ENCODE measurements at places on chromosomes 12 and 14. TPM values are rescaled to one million over a fixed set of nuclear protein-coding genes. Genes with fewer than 3 reads are reported as not detected.

Gene RASAL1
- 0.51 TPM for total RNA-seq

- H3K4me3 ChIP-seq = no peak overlapping the region
- H3K36me3 ChIP-seq = no peaks in the 10 kb centered on the region
- H3K27me3 ChIP-seq = no peaks in the 10 kb centered on the region
- no peak for DNase-seq
- no peak overlapping the region for H3K27ac ChIP-seq
Observed at GRCh38 chr12:115398311-115398781, 714.4 kb upstream of the TBX3 start.

- H3K27ac ChIP-seq = no peak overlapping the region
- H3K4me3 ChIP-seq = no peak overlapping the region
- no peaks in the 10 kb centered on the region for H3K36me3 ChIP-seq
- no peaks in the 10 kb centered on the region for H3K4me1 ChIP-seq
Observed at GRCh38 chr12:97046901-97047300, 139.8 kb downstream of the NEDD1 start.

DNA sequence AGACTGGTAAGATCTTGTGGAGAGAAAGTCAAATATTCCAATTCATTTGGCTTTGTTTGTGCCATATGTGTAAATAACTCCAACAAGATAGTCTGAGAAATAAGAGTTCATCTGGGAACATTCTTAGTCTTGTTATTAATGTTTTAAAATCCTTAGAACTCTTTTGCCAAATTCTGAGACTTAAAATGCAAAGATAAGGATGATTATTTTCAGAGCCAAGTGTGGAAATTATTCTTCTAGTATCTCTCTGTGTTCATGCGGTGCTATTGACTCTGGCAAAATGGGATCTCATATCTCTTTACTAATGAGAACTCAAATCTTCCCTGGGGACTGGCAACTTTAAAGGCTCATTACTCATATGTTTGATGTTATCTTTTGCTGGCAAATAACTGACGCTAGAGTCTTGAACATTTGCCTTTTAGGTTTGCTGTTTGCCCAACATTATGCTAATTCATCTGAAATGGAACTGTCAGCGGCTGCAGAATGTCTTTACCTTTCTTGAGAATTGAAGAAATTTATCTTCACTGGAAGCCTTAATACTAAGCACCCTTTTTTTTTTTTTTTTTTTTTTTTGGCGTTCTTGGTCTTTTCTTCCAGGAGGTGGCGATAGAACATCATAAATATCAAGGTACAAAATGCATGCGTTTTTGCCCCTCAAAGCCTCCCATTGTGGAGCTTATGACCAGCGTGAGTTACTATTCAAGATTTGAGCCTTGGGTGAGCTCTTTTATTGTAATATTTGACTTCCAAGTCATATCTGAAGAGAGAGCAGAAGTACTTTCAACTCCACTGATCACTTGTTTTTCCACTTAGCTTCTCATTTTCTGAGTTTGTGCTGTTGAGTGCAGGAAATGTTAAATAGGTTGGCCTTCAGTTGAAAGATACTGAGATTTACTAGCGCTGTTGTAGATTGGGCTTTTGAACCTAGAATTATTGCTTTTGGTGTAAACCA lies 86.5 kb downstream of the CAND1 start:
- no peaks in the 10 kb centered on the region for H3K36me3 ChIP-seq
- no peaks in the 10 kb centered on the region for H3K27me3 ChIP-seq
- no peak for DNase-seq
- peaks cover 4% of the 10 kb centered on the region for H3K4me1 ChIP-seq
- no peak overlapping the region for H3K27ac ChIP-seq

DNA sequence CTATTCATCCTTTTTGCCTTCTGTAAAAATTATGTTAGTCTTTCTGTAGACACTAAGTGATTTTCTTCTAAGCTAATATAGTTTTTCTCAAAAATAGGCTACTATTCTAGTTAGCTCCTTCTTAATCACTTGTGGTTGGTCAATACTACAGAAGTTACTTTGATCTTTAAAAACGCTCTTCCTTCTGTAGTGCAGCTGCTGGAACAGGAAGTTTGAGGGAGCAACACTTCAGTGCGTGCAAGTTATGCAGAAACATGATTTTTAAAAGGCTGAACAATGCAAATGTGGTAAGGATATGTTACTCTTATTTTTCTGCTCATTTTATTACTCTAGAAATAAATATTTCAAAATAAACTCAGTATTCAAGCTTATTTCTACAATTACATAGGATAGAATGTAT lies 11.1 kb upstream of the RERGL start:
- H3K27me3 ChIP-seq = no peaks in the 10 kb centered on the region
- H3K36me3 ChIP-seq = no peaks in the 10 kb centered on the region
- no peaks in the 10 kb centered on the region for H3K4me1 ChIP-seq
- DNase-seq = no peak

Gene KRT3
- total RNA-seq = not detected

DNA sequence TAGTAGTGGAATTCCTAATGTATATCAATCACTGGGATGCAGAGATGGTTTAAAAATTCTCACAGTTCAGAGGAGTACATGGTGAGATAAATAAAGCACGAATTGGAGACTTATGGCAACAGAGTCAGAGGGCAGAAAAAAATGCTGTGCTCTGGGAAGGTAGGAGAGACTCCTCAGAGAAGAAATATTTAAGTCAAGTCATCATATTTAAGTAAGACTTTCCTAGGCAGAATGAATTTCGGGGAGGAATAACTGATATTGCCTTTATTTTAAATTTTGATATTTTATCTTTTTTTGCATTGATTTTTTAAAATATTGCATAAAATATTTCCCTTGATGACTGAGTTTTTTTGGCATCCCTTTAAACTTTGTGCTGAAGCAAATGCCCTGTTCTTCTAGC lies 67.4 kb downstream of the OTOGL start:
- H3K36me3 ChIP-seq = no peaks in the 10 kb centered on the region
- no peak overlapping the region for H3K4me3 ChIP-seq
- H3K4me1 ChIP-seq = no peaks in the 10 kb centered on the region

DNA sequence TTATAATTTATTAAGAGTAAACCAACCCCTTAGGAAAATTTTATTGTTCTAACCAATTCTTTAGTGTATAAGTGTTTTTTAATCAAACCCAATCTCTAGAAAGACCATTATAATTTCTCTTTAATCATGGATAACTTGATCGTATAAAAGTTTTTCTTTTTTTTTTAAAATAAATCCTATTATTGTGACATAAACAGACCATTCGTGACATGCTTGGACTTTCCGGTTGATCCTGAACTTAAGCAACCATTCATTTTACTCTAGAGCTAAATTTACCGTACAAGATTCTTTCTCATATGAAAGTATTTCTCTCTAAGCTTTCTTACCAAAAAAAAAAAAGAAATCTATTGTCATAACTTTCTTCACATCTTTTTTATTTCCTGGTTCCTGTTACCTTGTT lies 32.6 kb upstream of the SLC38A4 start:
- no peak overlapping the region for H3K4me3 ChIP-seq
- no peak overlapping the region for H3K27ac ChIP-seq
- H3K4me1 ChIP-seq = no peaks in the 10 kb centered on the region
- H3K36me3 ChIP-seq = no peaks in the 10 kb centered on the region
- H3K27me3 ChIP-seq = no peaks in the 10 kb centered on the region

DNA sequence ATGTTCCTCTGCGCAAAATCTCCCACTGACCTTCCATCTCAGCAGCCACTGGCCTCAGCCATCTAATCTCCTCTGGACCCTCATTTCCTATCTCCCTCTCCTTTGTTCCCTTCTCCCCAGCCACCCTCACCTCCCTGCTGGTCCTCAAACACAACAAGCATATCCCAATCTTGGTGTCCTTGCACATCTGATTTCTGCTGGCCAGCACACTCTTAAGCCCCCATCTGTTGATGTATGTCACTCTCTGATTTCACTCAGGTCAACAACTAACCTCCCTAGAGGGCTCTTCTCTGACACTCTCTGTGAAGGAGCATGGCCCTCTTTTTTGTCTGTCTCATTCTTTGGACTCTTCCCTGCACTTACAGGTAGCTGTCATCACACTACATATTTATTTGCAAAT lies 25.6 kb downstream of the PPM1H start:
- H3K4me1 ChIP-seq = no peaks in the 10 kb centered on the region
- H3K27me3 ChIP-seq = no peaks in the 10 kb centered on the region
- no peaks in the 10 kb centered on the region for H3K36me3 ChIP-seq
- H3K4me3 ChIP-seq = no peak overlapping the region
- H3K27ac ChIP-seq = no peak overlapping the region
- DNase-seq = no peak

- DNase-seq = no peak
- no peak overlapping the region for H3K4me3 ChIP-seq
- H3K27ac ChIP-seq = no peak overlapping the region
- H3K27me3 ChIP-seq = no peaks in the 10 kb centered on the region
- peaks cover 20% of the 10 kb centered on the region for H3K4me1 ChIP-seq
Observed at GRCh38 chr12:1911598-1912575, 6.6 kb downstream of the CACNA2D4 start.

Gene EXOC3L4
- not detected for total RNA-seq

Gene SIX6
- not detected for total RNA-seq

Gene RNASE7
- total RNA-seq = not detected

- H3K4me1 ChIP-seq = peaks cover 19% of the 10 kb centered on the region
- H3K4me3 ChIP-seq = no peak overlapping the region
- no peaks in the 10 kb centered on the region for H3K27me3 ChIP-seq
- H3K27ac ChIP-seq = no peak overlapping the region
- DNase-seq = no peak
Observed at GRCh38 chr14:35337269-35338255, 45.4 kb downstream of the PSMA6 start.

DNA sequence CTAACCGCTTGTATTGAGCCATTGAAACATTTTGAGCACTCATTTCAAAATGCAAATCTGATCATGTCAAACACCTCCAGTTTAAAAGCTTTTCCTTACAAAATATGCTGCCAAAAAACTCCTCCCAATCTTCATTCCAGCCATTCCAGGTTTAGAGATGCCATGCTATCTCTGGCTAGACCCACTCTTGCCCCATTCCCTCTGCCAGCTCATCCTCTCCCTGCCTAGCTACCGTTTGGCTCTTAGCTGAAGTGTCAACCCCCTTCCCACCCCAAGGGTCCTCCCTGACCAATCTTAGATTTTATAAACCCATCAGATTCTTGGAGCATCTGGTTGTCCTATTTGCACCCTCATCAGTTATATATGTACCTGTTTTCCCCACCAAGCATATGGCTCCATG lies 75.0 kb downstream of the SCAF11 start:
- H3K36me3 ChIP-seq = no peaks in the 10 kb centered on the region
- H3K4me1 ChIP-seq = no peaks in the 10 kb centered on the region
- no peaks in the 10 kb centered on the region for H3K27me3 ChIP-seq
- DNase-seq = no peak

DNA sequence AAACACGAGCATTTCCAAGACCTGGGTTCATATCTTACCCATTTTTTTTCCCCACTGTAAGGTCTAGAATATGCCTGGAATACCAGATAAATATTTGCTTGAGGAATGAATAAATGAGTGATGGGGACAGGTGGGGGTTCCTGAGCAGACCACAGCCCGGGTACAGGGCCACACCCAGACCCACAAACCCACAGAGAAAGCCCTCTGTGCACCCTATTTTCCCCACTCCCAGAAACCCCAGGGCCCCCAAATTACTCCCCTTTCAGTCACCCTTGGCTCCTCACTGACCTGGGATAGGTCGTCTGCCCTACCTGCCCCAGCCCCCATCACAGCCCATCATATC lies 66.5 kb upstream of the DDX11 start:
- no peaks in the 10 kb centered on the region for H3K27me3 ChIP-seq
- no peaks in the 10 kb centered on the region for H3K4me1 ChIP-seq
- no peak overlapping the region for H3K27ac ChIP-seq
- H3K36me3 ChIP-seq = no peaks in the 10 kb centered on the region

GRCh38 chr14:89140326-89140725 lies 276.7 kb downstream of the FOXN3 start:
- H3K27ac ChIP-seq = no peak overlapping the region
- no peak overlapping the region for H3K4me3 ChIP-seq
- H3K27me3 ChIP-seq = no peaks in the 10 kb centered on the region

GRCh38 chr12:52532636-52533035 lies 12.4 kb upstream of the KRT5 start:
- no peak overlapping the region for H3K27ac ChIP-seq
- H3K4me1 ChIP-seq = no peaks in the 10 kb centered on the region
- H3K27me3 ChIP-seq = no peaks in the 10 kb centered on the region
- no peak overlapping the region for H3K4me3 ChIP-seq
- no peak for DNase-seq

Gene FERMT2
- 1.7 TPM for total RNA-seq

Gene SYNE3
- 39.7 TPM for total RNA-seq

Gene DAO
- total RNA-seq = not detected

Gene NKX2-1
- total RNA-seq = not detected

- no peaks in the 10 kb centered on the region for H3K36me3 ChIP-seq
- no peak overlapping the region for H3K4me3 ChIP-seq
- no peak overlapping the region for H3K27ac ChIP-seq
- DNase-seq = no peak
- H3K4me1 ChIP-seq = no peaks in the 10 kb centered on the region
- no peaks in the 10 kb centered on the region for H3K27me3 ChIP-seq
Observed at GRCh38 chr14:102219316-102219715, 79.6 kb downstream of the WDR20 start.

Gene ERBB3
- total RNA-seq = 1.7 TPM

DNA sequence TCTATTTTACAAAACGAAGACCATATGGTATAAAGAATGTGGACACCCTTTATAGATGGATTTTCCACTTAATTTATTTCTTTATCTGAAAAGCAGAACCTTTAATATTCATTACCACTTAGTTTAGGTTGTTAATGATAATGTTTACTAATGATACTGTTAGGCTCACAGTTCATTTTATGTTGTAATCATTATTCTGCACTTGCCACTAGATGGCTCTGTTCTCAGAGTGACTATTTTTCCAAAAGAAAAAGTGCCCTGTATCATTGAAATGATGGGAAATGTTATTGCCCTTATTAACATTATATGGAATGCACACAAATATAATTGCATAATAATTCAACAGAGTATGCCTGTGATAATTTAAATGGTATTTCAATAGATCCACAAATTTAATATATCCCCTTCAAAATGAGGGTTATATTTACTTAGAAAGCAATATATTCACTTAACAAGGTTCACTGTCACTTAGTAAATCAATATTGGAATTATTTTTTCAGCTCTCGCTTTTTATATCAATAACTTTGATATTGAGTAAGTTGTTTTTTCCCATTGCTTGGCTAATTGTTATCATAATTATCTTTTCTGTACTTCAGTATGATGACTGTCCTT lies 95.7 kb downstream of the PDE3A start:
- no peak overlapping the region for H3K27ac ChIP-seq
- H3K27me3 ChIP-seq = no peaks in the 10 kb centered on the region
- no peak overlapping the region for H3K4me3 ChIP-seq
- H3K36me3 ChIP-seq = no peaks in the 10 kb centered on the region
- DNase-seq = no peak
- no peaks in the 10 kb centered on the region for H3K4me1 ChIP-seq

DNA sequence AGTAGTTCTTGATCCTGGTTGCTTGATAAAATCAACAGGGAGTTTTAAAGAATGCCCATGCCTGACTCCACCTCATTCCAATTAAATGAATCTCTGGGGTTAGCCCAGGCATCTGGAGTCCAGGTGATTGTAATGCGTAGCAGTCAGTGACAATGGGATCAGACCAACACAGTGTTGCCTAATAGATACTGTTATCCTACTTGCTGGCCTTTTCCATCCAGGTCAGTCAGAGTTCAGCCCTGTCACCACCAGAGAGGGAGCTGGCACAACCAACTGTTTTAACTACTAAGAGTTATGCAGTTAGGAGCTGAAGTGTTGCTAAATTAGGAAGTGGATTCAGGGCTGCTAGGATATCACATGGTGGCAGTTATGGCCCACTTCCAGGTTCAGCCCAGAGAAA lies 107.1 kb downstream of the GPR135 start:
- no peak overlapping the region for H3K4me3 ChIP-seq
- DNase-seq = no peak
- no peaks in the 10 kb centered on the region for H3K27me3 ChIP-seq

Gene RPS6KL1
- 5.0 TPM for total RNA-seq

- DNase-seq = no peak
- H3K27me3 ChIP-seq = no peaks in the 10 kb centered on the region
- no peaks in the 10 kb centered on the region for H3K4me1 ChIP-seq
- no peak overlapping the region for H3K27ac ChIP-seq
Observed at GRCh38 chr12:78002878-78003277, 172.2 kb downstream of the NAV3 start.

Data from CD8-positive, alpha-beta memory T cell (primary cell).